ENCODE measurements at places on chromosomes 3 and 15.

GRCh38 chr15:52309154-52309548, 13.5 kb upstream of the MYO5C start:
- no peak for DNase-seq

DNA sequence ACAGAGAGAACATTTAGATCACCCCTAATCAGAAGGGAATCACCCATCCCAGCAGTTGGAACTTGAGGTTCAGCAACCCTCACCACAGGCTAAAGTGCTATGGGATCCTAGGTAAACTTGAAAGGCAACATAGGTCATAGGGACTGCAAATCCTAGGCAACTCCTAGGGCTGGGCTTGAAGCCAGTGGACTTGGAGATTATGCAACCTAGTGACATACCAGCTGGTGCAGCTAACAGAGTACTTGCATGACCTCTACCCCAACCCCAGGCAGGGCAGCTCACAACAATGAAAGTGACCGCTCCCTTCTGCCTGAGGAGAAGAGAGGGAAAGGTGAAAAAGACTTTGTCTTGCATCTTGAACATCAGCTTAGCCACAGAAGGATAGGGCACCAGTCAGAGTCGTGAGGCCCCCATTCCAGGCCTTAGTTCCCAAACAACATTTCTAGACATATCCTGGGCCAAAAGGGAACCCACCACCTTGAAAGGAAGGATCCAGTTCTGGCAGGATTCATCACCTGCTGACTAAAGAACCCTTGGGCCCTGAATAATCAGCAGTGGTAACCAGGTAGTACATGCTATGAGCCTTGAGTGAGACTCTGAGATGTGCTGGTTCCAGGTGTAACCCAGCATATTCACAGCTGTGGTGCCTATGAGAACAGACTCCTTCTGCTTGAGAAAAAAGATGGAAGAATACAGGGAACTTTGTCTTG, 37.6 kb upstream of the FBN1 start:
- no peak for DNase-seq

DNA sequence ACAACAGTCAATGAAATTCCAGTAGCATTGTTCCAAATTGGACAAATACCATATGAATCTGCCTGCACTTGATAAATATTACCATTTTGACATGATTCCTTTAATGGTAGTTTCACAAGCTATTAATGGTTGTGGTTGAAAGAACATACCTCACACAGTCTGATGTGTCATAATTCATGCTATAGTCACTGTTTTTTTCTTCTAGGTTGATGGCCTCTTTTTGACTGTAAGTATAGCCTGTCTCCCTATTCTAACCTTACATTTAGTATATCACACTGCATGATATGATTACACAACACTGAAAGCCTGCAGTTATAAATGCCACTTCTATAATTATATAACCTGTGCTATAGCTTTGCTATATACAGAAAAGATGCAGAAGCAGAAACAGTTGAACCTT, 834.1 kb downstream of the NSUN3 start:
- no peak for DNase-seq

DNA sequence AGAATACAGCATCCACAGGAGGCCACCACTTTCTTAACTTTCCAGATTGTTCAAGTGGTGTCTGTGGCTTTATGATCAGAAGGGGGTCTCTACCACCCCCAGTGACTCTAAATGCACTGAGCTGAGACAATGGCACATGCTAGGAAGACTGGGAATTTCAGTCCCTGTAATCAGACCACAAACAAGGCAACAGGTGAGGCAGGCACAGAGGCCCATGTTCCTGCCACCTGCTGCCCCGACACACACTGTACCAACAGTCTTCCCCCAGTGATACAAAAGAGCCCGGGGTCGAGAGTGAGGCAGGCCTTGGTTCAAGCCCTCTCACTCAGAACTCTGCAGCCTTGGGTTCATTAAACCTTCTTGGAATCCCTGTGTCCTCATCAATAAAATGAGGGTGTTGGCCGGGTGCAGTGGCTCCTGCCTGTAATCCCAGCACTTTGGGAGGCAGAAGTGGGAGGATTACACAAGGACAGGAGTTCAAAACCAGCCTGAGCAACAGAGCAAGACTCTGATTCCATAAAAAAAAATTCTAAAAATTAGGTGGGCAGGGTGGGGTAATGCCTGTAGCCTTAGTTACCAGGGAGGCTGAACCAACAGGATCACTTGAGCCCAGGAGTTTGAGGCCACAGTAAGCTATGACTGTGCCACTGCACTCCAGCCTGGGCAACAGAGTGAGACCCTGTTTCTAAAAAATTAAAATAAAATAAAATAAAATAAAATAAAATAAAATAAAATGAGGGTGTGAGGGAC, 55.8 kb downstream of the ADCY5 start:
- no peak for DNase-seq

DNA sequence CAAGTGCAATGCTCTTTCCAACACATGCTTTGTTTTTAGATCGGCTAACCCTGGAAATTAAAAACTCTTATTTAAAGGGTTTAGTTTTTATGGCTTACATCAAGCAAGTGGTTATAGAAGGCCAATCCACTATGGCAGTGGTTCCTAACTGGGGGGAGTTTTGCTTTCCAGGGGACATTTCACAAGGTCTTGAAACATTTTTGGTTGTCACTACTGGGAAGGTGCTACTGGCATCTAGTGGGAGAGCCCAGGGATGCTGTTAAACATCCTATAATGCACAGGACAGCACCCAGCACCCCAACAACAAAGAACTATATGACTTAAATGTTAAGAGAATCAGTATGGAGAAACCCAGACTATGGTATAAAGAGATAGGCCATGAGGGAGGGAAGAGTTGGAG, 439.0 kb downstream of the NTRK3 start:
- no peak for DNase-seq

GRCh38 chr15:72463702-72464101, 10.4 kb upstream of the ARIH1 start:
- no peak for DNase-seq

GRCh38 chr3:19931767-19932188, 2.2 kb downstream of the EFHB start:
- no peak for DNase-seq

GRCh38 chr15:29788433-29789034, 33.7 kb downstream of the TJP1 start:
- DNase-seq = no peak

DNA sequence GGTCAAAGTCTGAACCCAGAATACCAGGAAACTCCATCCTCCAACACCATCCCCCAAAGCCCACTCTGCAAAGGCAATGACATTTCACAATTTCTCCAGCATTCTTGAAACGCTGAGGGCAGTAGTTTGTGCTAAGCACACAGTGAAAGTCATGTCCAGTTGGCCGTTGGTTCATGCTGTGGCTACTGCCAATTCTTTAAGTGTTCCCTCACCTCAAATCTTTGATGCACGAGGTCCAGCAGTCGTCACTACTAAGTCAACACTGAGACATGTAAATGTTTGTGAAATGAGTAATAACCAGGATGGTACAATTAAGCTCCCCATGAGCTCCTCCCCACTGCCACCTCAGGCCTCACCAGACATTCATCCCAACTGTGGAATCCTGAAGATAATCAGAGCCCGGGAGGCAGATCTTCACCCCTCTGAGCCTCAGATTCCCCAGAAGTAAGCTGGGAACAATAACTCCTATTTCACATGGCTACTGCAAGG, 7.0 kb downstream of the SUCLG2 start:
- DNase-seq = no peak

- no peak for DNase-seq
Measured at GRCh38 chr3:101898752-101899169, 49.4 kb downstream of the NFKBIZ start.

DNA sequence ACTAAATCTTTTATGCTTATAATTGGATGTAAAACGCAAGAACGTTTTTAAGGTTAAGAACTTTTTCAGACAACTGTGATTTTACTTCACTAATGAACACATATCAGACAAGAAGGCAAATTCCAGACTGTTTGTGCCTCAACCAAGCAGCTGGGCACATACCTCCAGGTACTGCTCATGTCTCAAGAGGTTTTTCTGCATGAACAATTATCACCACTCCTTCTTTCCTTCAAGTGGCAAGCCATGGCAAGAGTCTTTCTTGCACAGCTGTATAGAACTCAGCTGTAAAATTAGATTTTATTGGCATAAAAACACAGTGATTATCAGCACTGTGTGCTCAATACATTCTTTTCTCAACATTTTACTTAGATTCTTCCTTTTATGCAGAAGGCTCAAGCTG, 64.3 kb downstream of the FNDC3B start:
- no peak for DNase-seq

DNA sequence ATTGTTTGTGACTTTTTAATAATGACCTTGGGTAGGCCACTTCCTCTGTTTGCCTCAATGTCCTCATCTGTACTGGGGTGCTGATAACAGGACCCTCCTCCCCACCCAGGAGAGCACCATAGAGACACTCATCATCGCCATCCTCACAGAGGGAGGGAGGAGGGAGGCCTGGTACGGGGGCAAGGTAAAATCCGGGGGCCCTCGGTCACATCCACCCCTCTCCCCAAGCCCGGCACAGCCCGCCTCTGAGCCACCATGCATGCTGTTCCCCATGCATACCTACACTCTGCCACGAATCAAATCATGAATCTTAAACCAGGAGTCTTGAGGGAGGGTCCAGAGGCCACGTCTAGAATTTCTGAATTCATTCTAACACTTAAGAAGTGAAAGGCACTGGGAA, 74.9 kb upstream of the IQSEC1 start:
- DNase-seq = no peak

DNA sequence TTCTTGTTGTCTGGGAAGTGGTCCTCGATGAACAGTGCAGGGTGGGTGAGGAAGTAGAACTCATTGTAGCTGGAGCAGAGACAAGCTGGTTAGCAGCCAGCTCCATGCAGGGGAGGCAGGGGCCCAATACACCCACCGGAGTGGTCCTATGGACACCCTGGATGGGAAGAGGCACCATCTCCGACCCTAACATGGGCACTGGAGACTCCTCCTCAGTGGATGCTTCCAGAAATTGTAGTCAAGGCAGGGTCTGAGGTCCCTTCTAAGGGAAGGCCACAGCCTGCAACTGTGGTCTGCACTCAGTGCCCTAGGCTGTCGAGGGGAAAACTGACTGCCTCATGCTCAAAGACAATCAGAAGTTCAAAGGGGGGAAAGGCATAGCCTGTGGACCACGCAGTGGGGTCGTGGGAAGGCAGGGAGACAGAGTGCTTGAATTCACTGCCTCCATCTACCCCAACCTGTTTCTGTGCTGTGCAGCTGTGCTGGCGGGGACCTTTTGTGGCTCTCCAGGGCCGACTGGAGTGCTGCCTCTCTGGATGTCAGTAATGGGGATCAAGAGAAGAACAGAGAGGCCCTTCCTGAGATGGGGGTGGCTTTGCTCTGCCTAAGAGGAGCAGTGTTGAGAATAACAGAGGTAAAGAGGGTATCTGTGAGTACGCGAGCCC, 41.9 kb downstream of the KY start:
- DNase-seq = no peak

Data from activated T-cell treated with anti-CD3 and anti-CD28 coated beads, Interleukin-2, amount 50 U/mL, for 48 hours (primary cell).